ENCODE measurements at places on chromosomes 2 and 18.
A peak's percentile ranks its signal among the peaks of the same experiment; 100 is the strongest.

DNA sequence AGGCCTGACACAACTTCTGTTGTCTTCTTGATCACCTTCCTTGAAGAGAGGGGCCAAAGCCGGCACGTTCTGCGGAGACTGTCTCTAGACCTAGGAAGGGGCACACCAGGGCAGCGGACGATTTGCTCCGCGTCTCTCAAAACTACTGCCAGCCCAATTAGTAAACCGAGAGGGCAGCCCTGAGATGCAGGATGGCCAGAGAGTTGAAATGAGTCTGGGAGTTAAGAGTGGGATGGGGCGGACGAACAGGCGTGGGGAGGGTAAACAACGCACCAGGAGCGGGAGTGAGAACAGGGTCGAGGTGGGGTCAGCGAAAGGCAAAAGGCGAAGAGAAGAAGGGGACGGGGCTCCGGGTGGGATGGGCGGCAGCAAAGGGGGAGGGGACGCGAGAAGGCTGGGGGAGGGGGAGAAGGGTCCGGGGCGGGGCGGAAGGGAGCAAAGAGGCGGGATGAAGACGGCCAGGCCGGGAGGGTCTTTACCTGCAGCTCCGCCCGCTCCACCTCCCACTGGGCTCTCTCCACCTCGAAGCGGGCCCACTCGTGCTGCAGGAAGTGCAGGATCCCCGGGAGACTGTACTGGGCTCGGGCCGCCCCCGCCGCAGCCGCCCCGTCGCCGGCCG, 476 bp downstream of the STRN start:
- DNase-seq, result peak; percentile 30

DNA sequence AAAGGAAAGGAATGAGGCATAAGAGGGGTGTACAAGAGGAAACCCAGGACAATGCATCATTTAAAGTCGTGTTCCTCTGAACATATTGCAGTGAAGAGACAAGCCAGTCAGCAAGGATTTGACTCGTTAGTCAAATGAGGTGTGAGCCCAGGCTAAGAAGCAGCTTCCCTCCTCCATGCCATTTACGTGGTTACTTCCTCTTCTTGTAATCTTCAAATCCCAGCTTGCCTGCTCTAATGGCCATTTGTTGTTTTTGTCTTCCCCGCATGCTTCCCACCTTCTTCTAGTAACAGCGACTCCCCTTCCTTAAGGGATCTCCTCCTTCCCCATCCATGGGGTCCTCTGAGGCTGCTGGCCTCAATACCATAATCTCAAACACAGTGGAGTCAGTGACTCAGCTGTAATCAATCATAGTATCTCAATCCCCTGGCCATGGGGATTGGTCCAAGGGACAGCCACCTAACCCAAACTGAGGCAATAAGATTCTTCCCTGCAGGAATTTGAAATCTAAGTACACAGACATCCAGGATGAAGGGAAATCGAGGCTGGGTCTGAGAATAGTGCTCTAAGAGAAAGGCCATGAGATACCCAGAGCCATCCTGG, 37.6 kb downstream of the SLC14A1 start:
- DNase-seq, result no peak

- peak; percentile 22 for DNase-seq
Measured at GRCh38 chr18:44128365-44128764, 552.3 kb upstream of the SETBP1 start.

GRCh38 chr2:24870891-24871705, 48.9 kb downstream of the ADCY3 start:
- no peak for DNase-seq

GRCh38 chr2:73933194-73933593, 6.5 kb downstream of the DGUOK start:
- DNase-seq, result no peak

DNA sequence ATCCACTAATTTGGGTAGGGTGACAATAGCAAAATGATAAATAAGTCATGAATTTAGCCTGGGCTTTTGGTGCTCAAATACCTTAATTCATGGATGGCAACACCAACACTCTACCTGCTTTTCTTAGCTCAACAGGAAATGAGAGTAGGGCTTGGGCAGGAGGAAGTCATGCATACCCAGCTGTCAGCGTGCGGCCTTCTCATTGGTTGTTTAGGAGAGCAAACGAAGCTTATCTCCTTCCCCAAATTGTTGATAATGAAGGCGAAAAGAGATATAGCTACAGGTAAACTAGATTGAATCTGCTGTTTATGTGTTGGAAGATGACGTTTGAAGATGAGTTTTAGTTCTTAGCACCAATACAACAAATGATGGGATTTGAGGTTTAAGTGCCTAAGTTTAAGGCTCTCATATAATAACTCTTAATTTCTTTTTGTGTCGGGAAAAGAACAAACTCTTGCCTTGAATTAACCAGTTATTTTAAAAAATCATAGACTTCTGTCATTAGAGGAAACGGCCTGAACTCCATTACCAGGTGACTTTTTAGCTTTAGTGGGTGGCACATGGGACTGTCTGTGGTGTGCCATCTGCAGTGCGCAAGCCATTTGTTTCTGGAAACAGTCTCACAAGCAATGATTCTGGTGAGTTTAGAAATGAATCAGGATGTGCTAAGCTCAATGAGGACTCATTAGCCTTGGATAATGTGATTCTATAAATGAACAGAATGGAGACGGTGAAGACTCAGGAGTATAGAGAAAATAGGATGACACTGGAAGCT, 19.8 kb downstream of the MAP4K4 start:
- no peak for DNase-seq

DNA sequence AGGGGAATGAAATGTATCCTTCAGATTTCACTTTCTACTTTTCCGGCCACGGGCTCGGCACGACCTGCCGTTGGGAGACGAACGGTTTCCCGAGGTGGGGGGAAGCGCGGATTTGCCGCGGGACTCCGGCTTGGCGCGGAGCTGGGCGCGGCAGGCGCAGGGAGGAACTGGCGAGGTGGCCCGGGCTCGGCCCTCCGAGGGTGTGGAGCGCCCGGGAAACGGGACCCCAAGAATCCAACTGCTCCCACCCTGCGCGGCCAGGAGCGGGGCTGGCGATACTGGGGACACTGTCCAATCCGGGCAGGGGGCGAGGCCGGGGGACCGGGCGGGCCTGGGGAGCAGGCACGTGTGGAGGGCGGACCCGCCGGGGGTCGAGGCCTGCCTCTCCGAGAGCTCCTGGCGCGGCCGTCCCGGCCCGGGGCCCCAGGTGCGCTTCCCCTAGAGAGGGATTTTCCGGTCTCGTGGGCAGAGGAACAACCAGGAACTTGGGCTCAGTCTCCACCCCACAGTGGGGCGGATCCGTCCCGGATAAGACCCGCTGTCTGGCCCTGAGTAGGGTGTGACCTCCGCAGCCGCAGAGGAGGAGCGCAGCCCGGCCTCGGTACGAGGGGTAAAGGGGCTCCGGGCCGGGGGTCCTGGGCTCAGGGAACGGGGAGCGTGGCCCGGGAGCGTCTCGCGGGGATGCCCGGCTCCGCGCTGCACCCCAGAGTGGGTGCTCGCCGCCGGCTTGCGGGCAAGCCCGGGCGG, at the start of gene ANXA4:
ANXA4 (plus strand) TSS at position 560 of the 747 bp plus-strand sequence. CDS start 39,432 bp downstream, outside the sequence.
- peak; percentile 80 for DNase-seq

DNA sequence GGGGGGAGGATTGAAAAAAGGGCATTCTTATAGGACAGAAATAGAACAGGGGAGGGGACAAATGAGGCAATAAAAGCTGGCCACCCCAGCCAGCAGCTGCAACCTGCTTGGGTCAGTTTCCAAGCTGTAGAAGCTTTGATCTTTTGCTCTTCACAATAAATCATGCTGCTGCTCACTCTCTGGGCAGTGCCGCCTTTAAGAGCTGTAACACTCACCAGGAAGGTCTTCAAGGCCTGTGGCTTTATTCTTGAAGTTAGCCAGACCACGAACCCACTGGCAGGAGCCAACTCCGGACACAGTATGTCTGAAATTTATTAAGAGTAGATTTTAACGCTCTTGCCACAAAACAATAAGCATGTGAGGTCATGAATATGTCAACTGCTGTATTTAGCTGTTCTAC, 649.9 kb upstream of the RAB6C start:
- no peak for DNase-seq

DNA sequence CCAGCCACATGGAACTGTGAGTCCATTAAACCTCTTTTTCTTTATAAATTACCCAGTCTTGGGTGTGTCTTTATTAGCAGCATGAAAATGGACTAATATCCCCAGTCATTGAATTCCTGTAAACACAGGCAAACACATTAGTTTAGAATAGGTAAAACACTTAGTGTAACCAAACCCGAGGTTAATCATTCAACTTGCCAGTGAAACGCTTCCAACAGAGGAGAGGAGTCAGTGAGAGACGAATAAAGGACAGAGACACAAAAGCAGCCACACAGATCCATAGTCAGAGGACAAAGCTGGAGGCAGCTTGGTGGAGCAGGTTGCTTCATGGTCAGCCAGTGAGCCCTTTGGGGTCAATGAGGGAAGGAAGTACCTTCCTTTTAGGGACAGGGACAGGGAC, 348.1 kb downstream of the TGIF1 start:
- no peak for DNase-seq

- DNase-seq, result peak; percentile 71
Measured at GRCh38 chr18:27605107-27605834, 420.2 kb upstream of the CHST9 start.

All from EH (cell line).